Upper lobe of right lung (tissue), 1 donor: ENCODE measurements at places on chromosomes 5 and 9.

DNA sequence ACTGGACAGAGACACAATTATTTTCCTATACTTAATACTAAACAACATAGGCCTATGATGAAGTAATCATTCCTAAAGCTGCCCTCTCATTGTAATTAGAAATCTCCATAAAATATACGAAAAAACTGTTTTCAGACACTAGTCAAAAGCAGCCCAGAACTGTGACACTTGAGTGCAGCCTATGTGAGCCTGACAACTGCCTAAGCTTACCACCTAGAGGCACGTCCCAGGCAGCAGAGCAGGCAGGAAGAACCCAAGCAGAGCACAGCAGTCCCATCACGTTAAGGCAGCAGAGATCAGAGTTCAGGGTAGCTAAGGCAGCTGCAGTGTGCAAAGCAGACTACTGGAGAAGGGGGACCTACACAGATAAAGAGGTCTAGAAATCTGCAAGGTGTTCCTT is 46.4 kb downstream of the GOLPH3 start:
- DNase-seq, result no peak
- H3K27ac ChIP-seq, result no peak overlapping the region
- peaks cover 14% of the 10 kb centered on the region for H3K4me1 ChIP-seq

- DNase-seq, result no peak
- no peak overlapping the region for H3K4me3 ChIP-seq
- no peaks in the 10 kb centered on the region for H3K27me3 ChIP-seq
- H3K4me1 ChIP-seq, result no peaks in the 10 kb centered on the region
- no peaks in the 10 kb centered on the region for H3K36me3 ChIP-seq
These were observed 210.6 kb downstream of the MAPKAP1 start for GRCh38 chr9:125496313-125496834.

- peaks cover 74% of the 10 kb centered on the region for H3K36me3 ChIP-seq
- no peak overlapping the region for H3K27ac ChIP-seq
- H3K27me3 ChIP-seq, result no peaks in the 10 kb centered on the region
- no peak for DNase-seq
These were observed 37.6 kb downstream of the LRSAM1 start for GRCh38 chr9:127488946-127489345.

DNA sequence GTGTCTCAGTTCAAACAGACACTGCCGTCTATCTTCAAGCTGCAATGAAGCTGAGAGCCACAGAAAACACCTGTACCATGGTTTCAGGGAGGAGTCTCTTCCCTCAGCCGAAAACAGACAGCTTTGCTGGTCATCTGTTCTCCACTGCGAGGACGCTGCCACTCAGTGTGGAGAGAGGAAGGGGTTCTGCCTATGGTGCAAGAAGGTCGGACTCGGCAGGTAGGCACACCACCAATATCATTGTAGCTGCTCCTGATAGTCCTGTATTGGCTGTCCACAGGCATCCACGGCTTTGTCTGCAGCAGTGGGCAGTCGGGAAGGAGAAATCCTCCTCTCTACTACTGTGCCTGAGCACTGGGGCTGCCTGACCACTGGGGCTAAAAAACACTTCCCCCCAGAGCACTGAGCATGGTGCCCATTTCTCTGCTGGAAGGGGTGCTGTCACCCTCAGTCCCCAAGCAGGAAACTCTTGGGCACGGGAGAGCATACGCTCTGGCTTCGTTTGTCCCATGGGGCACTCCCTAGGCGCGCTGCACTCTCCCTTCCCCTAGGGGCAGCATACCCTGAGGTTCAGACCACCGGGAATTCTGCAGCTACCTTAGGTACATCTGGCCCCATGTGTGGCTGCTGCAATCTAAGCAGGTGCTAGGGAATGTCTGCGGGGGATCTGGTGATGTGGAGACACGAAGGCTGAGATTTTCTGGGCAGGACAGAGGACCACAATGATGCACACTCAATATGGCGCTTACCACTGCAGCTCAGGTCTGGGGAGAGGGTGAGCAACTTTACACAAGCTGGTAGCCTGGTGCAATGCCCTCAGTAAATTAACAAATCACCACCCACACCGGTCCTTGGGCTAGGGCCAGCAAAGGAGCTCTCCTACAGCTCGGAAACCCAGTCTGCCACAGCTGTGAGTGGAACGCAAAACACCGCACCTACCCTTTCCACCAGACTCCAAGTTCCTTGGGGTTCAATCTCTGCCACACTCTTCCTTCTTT is 880.9 kb upstream of the SEMA6A start:
- no peaks in the 10 kb centered on the region for H3K4me1 ChIP-seq
- no peaks in the 10 kb centered on the region for H3K36me3 ChIP-seq
- H3K4me3 ChIP-seq, result peak overlapping the region; percentile 36
- DNase-seq, result peak; percentile 58
- no peak overlapping the region for H3K27ac ChIP-seq

DNA sequence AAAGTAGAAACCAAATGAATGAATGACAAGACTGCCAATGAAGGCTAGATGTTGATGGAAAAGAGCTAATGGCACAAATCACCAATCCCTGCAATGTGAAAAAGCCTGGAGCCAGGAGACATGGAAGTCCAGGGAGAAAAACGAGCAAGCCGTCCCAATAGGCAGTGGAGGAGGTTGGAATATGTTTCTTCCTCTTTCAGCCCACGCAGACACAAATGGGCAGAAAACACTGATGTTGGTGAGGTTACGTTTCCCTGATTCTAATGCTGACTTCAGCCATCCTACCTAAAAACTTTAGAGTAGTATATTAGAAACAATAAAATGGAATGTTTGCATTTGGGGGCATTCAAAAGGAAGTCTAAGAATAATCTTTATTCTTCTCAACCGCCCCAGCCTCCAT is 23.9 kb upstream of the KIF2A start:
- no peak for DNase-seq
- H3K27me3 ChIP-seq, result no peaks in the 10 kb centered on the region
- H3K4me1 ChIP-seq, result no peaks in the 10 kb centered on the region
- no peak overlapping the region for H3K4me3 ChIP-seq
- no peak overlapping the region for H3K27ac ChIP-seq
- no peaks in the 10 kb centered on the region for H3K36me3 ChIP-seq

- H3K27me3 ChIP-seq, result no peaks in the 10 kb centered on the region
- H3K4me1 ChIP-seq, result no peaks in the 10 kb centered on the region
- H3K4me3 ChIP-seq, result no peak overlapping the region
- DNase-seq, result no peak
- H3K27ac ChIP-seq, result no peak overlapping the region
- no peaks in the 10 kb centered on the region for H3K36me3 ChIP-seq
These were observed 46.1 kb upstream of the ZBED3 start for GRCh38 chr5:77133061-77133758.

DNA sequence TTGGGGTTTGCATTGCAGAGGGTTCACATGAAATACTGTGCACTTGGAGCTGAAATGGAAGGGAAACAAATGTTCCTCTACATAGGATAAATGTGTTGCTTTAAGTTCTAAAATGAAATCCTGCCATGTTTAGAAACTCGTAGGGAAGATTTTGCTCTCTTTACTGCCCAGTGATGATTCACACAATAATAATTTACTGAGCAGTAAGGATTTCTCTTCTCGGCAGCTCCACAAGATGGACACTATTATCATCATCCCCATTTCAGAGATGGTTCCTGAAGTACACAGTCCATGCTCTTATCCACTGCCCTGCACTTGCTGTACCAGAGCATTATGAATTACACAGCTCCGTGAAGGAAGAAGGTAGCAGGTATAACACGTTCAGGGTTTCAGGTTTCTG is 4.1 kb downstream of the HACD4 start:
- no peak overlapping the region for H3K27ac ChIP-seq
- H3K27me3 ChIP-seq, result no peaks in the 10 kb centered on the region
- no peaks in the 10 kb centered on the region for H3K36me3 ChIP-seq
- peaks cover 3% of the 10 kb centered on the region for H3K4me1 ChIP-seq

DNA sequence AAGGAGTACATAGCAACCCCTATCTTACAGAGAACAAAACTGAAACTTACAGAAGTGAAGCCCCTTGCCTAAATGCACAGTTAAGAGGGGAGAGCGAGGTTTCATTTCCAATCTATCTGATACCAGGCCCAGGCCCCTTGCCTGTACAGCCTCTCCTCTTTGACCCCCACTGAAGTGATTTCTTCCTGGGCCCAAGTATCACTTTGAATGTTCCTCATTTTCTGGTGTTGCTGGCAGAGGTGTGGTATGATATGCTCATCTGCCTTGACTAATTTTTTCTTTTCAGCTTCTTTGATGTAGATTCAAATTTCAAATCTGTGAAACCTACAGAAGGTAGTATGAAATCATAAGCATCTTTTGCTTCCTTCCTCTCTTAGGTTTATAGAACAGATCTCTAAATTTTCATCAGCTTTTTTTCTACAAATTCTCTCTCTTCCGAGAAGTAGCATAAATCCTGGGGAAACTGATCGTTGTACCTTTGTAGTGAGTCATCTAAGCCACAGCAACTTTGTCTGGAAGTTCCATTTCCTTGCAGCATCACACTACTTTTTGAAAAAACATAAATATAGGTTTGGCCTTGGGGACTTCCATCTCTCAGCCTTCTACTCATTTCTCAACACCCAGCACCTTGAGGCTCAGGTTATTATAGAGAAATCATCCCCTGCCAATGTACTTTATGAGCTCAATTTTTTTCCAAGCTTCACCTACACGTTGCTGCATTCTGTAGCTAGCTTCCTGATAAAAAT is 402.4 kb upstream of the PTGER4 start:
- no peak overlapping the region for H3K4me3 ChIP-seq
- no peak for DNase-seq
- H3K4me1 ChIP-seq, result no peaks in the 10 kb centered on the region

DNA sequence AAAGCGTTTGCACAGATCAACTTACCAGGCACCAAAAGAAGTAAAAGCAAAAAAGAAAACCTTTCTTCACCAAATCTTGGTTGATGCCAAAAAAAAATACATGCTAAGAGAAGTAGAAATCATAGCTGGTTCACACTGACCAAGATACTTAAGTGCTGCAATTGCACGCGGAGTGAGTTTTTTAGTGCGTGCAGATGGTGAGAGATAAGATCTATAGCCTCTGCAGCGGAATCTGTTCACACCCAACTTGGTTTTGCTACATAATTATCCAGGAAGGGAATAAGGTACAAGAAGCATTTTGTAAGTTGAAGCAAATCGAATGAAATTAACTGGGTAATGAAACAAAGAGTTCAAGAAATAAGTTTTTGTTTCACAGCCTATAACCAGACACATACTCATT is 36.4 kb upstream of the CCDC152 start:
- no peak overlapping the region for H3K27ac ChIP-seq
- no peaks in the 10 kb centered on the region for H3K36me3 ChIP-seq
- no peak for DNase-seq
- H3K4me1 ChIP-seq, result peaks cover 4% of the 10 kb centered on the region

GRCh38 chr5:19630876-19631275 is 357.1 kb downstream of the CDH18 start:
- no peaks in the 10 kb centered on the region for H3K4me1 ChIP-seq
- DNase-seq, result no peak
